Activated CD8-positive, alpha-beta memory T cell treated with anti-CD3 and anti-CD28 coated beads for 1 hour (primary cell): ENCODE measurements at places on chromosomes 6 and 20.

- no peak for DNase-seq
Observed at GRCh38 chr6:168134560-168135201, 55.7 kb upstream of the FRMD1 start.

DNA sequence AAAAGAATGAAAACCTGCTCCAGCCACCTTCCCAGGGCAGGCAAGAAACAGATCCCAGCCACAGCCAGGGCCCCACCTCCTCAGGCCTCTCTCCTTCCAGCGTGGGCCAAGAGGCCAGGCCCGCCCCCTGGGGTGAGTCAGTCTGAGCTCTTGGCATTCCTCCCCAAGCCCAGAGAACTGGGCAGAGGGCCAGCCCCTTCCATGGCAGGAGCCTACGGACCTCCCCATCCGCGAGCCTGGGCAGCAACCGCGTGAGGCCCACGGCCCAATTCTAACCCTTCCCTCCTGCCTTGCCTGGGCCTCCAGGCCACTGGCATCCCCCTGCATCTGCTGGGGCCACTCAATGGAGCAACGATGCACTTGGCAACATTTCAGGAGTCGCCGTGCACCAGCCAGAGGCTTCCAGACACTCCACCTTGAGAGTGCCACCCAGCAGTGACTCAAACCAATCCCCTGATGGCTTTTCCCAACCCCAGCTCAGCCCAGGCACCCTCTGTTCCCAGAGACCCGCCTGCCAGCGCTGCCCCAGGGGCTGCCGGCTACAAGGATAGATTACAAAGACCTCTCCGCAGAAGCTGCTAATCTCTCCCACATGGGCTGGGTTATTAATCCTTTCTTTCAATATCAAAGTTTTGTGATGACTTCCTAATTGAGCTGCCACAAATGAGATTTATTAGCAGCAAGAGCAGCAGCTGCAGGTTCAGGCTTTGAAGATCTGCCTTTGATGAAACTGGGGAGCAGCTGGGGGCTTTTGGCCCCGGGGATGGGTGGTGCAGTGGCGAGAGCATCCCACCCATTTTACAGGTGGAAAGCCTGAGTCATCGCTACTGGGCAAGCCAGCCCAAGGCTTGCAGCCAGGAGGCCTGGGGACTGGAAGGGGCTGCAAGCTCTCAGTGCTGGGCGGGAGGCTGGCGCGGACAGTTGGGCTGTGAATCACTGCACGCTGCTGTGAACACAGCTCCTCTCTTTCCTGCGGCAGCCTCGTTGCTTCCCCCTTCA, 85.7 kb downstream of the NFATC2 start:
- DNase-seq, result no peak

- no peak for DNase-seq
Observed at GRCh38 chr6:8627085-8627861, 191.9 kb upstream of the SLC35B3 start.

GRCh38 chr6:45420083-45420908, 42.6 kb upstream of the SUPT3H start:
- no peak for DNase-seq
